ENCODE measurements at places on chromosomes 13 and 19.

GRCh38 chr19:49807058-49807903 is 5.8 kb downstream of the FUZ start:
- no peak for DNase-seq

- no peak for DNase-seq
Observed at GRCh38 chr13:40666933-40667621, 636 bp upstream of the FOXO1 start.

- DNase-seq = no peak
Observed at GRCh38 chr13:32951580-32951979, 64.6 kb upstream of the KL start.

DNA sequence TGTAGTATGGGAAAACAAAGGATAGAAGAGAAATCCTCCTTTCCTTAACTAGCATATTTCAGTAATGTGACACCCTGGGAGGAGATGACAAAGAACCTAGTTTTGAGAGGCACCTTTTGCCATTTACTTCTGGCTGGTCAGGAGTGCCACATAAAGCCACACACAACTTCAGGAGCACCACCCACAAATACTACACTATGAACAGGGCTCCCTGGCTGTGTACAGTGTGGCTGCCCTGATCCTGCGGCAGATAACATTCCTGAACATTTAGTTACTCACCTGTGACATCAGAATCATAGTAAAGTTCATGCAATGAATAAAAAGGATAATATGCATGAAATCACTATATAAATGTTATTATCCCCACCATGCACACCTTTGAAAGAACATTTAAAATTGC is 17.4 kb upstream of the IRS2 start:
- DNase-seq = no peak

GRCh38 chr19:6272913-6273600 is 6.7 kb downstream of the MLLT1 start:
- DNase-seq = no peak

DNA sequence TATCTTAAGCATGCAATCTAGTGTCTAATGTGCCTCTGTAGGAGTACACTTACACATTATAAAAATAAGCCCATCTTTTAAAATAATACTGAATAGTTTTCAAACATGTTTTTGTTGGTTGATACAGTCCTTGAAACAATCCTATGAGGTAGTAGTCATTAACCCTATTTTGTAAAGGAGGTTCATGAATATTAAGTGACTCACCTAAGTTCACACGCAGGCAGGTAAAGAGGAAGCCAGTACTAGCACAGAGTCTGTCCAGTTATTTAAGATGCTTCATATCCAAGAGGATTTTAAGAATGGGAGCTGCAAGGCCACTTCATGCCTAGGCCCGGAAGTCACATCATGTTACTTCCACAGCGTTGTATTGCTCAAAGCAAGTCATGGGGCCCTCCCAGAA is 121.0 kb upstream of the MAB21L1 start:
- DNase-seq = no peak

DNA sequence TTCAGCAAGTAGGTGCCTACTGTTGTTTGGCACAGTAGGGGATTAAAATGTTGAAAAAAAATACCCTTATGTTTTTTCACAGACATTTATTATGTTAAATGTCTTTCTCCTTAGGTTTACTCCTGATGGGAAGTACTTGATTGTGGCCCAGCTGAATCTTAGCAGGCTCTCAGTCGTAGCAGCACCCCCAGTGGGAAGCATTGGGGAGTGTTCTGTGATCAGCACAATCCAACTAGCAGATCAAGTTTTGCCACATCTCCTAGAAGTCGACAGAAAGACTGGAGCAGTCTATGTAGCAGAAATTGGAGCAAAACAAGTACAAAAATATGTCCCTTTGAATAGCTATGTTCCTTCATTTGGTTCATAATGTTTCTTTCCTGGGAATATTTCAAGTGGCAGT is 9.3 kb downstream of the NHLRC3 start:
- no peak for DNase-seq

GRCh38 chr19:11698231-11698630 is 40.5 kb downstream of the ZNF823 start:
- DNase-seq = no peak

GRCh38 chr19:53942001-53942786 is 20.5 kb upstream of the CACNG8 start:
- DNase-seq = no peak

DNA sequence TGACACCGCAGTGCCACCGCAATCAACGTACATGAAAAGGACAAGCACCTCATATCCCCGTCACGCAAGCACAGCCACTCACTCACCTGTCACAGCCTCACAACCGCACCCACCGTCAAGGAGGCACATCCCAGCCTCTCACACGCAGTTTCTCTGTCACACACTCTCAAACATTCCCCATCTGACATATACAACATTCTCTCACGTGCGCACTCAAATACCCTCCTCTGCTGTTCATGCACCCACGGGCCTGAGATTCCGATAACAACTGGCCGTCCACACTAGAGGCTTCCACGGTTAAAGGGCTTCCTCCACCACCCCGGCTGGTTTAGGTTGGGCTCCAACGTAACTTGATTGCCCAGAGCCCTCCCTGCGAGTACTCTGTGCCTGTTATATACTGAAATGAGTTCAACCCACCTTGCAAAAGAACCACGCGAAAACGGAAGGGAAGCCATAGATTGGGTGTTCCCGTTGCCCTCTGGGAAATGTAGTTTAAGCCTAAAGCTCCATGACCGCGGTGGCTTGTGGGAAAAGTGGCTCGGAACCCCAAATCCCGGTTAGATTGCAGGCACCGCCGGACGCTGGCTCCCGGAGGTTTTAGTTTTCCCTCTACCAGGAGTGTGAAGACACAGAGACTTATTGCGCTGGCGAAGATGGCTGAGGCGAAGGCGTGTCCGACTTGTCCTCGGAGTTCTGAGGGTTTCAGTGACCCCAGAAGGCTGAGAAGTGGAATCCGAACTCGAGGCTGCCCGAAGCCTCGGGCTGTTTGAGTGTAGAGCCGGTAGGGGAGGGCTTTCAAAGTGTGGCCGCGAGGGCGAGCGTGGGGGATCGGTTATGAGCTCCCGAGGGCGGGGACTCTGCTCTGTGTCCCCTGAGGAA is at the start of gene ZNF573:
TSS of gene ZNF573 (minus strand) at position 460 of the 879 bp plus-strand sequence. CDS start 5,857 bp downstream, outside the sequence.
- DNase-seq = peak; percentile 46

DNA sequence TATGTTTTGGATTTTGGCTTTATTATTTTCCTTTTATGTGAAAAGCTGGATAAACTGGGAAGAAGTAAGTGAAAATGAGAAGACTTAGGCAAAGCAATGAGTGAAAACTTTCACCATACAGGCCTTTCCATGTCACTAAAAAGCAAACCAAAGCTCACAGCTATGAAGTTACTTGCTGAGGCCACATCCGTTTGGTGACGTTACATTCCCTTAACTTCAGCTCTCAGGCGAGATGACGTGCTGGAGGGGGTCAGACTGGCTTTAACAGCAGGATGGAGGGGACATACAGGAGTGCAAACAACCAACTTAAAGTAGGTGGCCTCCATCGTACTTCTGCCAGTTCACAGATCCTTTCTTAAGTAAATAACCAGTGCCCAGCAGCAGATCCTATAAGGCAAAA is 522.3 kb downstream of the MYO16 start:
- no peak for DNase-seq

DNA sequence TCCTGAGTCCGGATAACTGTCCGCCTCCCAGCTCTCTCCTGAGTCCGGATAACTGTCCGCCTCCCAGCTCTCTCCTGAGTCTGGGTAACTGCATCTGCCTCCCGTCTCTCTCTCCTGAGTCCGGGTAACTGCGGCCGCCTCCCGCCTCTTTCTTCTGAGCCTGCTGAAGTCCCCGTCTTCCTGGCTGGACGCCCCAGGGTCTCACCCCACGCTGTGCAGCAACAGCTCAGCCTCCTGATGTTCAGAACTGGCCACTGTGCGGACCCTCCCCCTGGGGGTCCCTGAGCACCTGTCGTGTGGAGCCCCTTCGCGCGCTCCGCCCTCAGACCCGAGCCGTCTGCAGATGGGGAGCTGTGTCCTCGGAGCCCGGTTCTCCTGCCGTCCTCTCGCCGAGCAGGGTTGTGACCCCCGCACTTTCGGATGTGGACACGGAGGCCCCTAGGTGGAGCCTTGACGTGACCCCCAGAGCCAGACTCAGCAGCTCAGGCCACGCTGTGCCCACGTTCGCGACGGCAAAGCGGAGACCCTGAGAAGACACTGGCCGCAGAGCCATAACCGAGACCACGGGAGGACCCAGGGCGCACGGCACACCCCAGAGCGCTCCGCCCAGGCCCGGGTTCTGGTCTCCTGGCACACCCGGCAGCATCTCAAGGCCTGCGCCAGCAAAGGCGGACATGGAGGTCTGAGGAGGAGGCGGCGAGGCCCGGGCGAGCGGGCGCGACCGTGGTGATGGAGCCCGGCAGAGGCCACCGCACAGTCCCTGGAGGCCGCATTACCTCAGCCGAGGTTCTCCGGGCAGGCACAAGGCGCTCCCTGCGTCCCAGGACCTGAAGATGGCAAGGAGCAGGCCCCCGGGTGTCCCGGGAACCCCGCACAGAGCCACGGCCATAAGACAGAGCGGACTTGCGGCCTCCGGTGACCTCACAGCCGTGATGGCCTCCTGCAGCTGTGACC is 15.9 kb downstream of the SBNO2 start:
- no peak for DNase-seq

GRCh38 chr13:97122381-97122996 is 99.6 kb upstream of the MBNL2 start:
- DNase-seq = no peak

GRCh38 chr19:11574689-11575088 is 2.8 kb downstream of the ACP5 start:
- no peak for DNase-seq

- DNase-seq = no peak
Observed at GRCh38 chr13:40345654-40346372, 320.6 kb downstream of the FOXO1 start.

- DNase-seq = no peak
Observed at GRCh38 chr19:13856497-13856896, 20.4 kb upstream of the NANOS3 start.

DNA sequence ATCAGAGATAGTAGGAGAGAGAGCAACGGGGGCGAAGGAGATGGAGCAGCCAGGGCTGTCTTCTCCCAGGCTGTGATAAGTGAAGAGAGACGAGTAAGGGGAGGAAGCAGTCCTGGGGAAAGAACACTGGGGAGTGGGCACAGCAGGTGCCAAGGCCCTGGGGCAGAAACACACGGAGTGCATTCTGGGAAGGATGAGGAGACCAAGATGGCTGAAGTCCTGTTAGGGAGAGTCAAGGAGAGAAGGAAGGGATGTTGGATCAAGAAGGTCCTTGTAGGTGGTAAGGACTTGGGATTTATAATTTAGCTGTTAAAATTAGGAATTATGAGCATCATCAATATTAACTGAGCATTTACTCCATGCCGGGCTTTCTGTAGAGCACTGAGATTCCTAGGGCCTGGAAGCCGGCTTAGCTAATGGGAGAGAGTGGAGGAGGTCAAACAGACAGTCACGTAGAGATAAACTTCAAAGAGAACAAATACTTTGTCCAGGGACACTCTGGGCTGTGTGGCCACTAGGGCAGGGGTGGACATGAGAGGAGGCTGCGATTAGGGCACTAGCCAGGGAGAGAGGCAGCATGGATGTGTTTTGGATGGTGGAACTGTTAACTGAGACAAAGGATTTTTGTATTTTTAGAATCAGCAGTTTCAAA is 134.2 kb upstream of the PEG3 start:
- no peak for DNase-seq

- no peak for DNase-seq
Observed at GRCh38 chr19:41551711-41552110, 24.3 kb upstream of the CEACAM21 start.

- DNase-seq = no peak
Observed at GRCh38 chr19:585551-586110, 4.0 kb upstream of the HCN2 start.

- DNase-seq = no peak
Observed at GRCh38 chr19:14411161-14411937, 7.8 kb downstream of the DDX39A start.

GRCh38 chr19:43784241-43784980 is 3.6 kb upstream of the KCNN4 start:
- DNase-seq = no peak

DNA sequence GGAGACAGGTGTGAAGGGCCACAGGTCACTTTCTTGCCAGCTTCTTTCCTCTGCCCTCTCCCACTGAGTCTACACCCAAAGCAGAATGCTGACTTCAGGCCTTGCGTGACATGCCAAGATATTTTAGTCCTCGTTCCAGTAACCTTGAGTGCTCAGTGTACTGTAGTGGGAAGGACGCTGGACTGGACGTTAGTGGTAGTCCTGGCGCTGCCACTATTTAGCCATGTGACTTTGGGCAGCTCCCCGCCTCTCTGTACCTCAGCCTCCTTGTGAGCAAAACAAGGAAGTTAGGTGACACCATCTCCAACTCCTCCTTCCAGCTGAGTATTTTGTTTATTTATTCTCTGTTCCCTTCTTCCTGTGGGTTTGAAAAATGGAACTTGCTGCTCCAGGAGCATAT is 86.1 kb downstream of the FRY start:
- DNase-seq = no peak

- no peak for DNase-seq
Observed at GRCh38 chr19:7619671-7620441, 9.5 kb downstream of the XAB2 start.

DNA sequence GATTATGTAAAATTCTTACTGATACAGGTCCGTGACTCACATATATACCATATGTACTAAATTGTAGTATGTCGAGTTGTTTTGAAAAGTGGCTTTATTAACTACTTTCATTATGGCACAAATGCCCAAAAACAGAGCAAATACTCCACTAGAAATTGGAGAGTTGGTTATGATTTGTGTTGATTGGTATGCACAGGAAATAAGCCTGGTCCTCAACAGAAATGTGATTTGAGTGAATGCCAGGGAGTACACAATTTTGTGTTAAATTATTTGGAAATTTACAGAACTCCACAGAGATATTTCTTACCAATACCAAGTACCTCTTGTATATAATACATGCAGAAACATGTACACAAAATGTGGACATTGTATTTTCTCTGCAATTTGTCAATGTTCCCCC is 676.7 kb downstream of the PCDH9 start:
- no peak for DNase-seq

GRCh38 chr13:21556051-21556450 is 47.9 kb downstream of the MICU2 start:
- no peak for DNase-seq

DNA sequence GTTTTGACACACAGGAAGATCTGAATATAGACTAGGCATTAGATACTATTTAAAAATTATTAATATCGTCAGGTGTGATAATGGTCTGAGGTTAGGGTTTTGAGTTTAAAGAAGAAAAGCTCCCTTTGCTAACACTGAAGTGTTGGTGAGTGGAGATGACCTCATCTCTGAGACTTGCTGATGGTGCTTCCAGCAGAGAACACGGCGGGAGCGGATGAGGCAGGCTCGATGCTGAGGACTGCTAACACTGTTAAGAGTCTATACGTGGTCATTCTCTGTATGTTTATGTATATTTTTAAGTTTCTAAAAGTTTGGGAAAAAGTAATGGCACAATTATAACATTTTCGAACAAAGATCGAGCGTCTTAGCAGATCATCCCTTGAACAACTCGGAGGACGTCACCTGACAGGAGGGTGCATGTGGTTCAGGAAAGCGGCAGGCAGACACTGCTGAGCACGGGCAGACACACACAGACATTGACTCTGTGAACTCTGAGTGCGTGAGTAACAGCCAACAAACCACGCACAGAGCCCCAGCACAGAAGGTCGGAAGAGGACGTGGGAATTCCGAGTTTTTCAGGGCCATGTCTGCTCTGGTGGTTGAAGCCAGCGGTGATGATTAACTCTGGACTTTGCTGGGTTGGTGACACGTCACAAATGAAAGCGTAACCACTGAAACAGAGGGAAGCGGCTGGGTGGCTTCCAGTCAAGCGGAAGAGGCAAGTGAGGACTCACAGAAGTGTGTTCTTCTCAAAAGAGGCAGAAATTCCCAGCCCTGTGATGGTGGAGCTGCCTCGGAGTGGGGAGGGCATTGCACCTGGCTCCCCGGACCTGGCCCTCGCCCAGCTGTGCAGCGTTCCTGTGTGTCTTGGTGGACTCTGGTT is 91.9 kb upstream of the TEX29 start:
- DNase-seq = no peak
